ENCODE measurements at places on chromosomes 1 and 21. TPM values are rescaled to one million over a fixed set of nuclear protein-coding genes. Genes with fewer than 3 reads are reported as not detected.

The PGBD2 gene
- polyA plus RNA-seq: 1.9 TPM

The PPCS gene
- 116 TPM for polyA plus RNA-seq

The SYT14 gene
- 10.3 TPM for polyA plus RNA-seq

The KRTAP12-2 gene
- polyA plus RNA-seq: not detected

The COL8A2 gene
- not detected for polyA plus RNA-seq

The CD164L2 gene
- not detected for polyA plus RNA-seq
